ENCODE measurements at places on chromosomes 16 and 17.

- no peak for DNase-seq
These were observed 84.5 kb downstream of the XYLT1 start for GRCh38 chr16:17386229-17386628.

GRCh38 chr17:1905190-1905913, 75.5 kb downstream of the RPA1 start:
- no peak for DNase-seq

GRCh38 chr17:15130426-15130825, 134.7 kb downstream of the PMP22 start:
- DNase-seq: no peak

DNA sequence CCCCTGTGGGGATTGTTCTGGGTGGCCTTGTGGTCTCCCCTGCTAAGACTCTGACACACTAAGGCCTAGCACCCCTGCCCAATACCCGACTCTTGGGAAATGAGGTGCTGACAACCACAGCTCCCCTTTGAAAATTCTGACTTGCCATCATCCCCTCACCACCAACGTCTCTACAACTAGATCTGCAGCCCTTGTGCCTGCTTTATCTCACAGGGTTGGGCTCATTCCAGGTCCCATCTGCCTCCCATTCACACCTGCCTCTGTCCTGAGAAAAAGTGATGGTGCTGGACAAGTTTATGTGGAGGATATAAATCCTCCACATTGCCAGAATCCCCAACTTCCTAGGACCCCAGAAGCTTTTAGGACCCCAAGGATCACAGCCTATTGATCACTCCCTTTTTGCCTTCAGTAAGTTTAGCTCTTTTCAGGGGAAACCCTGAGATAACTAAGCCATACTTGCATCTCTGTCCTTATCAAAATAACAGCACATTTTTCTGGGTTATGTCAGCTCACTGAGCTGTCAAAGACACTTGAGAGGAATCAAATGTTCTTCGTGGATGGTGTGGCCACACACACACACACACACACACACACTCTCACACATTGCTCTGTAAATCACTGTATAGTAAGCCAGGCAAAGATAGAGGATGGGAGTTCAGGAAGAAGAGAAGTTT, 136.8 kb upstream of the CES5A start:
- DNase-seq: no peak

DNA sequence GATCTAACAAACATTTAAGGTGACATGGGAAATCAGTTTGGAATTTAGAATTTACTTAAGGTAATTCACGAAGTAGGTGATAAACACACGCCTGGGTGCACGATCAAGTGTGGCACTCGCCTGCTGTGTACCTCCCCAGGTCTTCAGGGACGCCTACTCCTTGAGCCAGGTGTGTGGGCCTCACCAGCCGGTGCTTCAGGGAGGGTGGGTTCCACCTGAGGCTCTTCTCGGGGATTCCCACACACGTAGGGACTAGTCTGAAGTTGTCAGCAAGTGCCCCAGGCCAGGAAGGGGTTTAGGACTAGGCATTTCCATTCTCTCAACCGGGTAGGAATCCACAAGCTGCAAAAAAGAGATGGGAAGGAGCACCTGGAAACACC, 9.8 kb upstream of the NAT9 start:
- no peak for DNase-seq

DNA sequence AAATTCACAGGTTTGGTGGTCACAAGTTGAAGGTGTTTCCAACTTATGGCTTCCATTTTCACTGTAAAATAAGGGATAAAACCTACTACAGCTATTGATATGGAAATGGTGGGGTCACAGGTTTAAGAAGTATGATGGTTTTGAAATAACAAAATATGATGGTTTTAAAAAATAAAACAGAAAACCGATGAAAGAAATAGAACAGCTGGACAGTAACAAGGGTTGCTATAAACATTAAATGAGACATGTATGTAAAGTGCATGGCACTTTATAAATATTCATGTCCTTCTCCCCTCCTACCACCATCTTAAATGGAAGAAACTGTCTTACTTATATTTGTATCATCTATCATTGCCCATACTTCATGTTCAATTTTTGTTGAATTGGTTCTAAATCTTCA, 31.3 kb downstream of the ASPA start:
- DNase-seq: no peak

DNA sequence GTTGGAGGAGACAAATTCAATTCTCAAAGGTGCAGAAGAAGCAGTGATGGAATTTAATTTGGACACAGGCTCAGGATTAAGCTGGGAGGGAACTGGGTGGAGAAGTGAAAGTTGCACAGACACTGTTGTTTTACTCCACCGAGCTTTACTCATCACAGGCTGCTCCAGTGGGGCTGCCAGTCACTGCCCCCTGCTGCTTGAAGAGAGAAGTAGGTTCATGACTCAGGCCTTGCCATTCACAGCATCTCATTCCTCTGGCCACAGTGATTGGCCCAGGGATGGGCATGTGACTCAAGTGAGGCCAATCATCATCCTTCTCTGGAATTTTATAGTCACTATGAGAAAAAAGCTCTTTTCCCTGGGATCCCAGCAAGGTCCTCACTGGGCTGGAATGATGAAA, 11.8 kb downstream of the GNAO1 start:
- no peak for DNase-seq

DNA sequence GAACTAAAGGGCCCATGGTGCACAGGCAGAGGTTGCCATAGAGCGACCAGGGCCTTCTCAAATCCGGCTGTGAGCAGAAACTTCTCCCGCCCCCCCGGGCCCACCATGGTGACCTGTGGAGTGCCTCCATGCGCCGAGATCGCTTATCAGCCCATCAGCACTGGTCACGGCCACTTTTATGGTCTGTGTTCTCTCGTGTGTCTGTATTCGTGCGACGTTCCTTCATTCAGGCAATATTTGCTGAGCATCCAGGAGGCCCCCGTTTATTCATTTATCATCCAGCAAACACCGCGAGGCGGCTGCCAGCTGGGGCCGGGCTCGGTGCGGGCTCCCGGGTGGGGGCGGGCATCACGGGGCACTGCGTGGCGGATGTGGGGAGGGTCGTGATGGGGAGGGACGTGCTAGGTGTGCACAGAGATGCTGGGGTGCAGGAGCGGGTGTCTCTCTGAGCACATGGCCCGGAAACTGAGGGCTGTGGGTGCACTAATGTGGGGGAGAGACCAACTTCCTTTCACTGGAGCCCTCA, 88.0 kb upstream of the CBX4 start:
- no peak for DNase-seq
